Stimulated activated CD8-positive, alpha-beta memory T cell treated with anti-CD3 and anti-CD28 coated beads, Interleukin-7, amount 100 ng/mL, for 1 hour (primary cell): ENCODE measurements at places on chromosomes 11 and 22.

GRCh38 chr11:72267956-72268617 lies 24.1 kb upstream of the PHOX2A start:
- DNase-seq: no peak

DNA sequence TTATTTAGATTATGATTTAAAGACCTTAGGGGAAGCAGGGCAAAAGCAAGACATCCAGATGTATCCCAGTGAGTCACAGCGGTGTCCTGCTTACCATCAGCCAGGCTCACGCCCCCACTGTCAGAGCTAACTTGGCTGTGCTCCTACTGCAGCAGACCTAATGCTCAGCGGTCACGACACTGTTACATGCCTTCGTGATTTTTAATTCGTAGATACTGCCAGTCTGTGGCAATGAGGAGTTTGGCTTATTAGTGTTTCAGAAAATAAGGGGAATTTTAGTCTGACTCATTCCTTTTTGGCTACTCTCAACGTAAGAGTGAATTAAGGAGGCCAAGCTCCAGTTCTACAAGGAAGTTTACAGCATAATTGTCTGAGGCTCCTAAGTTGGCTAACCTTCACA lies 22.7 kb downstream of the EFCAB6 start:
- DNase-seq: no peak

DNA sequence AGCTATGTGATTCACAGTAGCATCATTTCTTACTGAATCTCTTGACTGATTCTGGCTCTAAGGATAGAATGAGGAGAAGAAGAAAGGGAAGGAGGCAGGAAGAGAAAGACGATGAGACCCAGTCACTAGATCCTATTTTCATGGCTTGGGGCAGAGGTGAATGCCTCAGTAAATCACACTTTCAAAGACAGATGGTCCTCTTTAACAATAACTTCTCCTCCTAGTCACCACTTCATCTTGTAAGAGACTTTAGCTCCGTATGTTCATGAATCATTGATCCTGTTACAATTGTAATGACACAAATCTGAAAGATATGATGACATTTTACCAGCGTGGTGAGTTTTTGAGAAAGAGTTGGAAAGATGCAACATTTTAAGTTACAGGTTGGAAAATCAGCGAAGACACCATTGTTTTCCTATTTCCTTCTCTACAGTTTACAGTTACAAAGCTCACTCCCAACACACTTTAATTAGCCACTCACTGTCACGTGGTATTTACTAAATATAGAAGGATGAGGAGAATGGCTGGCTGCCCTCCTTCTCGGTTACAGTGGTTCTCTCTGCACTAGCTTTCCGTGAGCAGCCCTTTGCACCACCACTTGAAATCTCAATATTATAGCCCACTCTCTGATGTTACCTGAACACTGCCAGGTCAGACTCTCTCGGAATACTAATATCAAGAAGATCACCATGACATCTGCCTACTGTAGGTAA lies 205.8 kb downstream of the CADM1 start:
- DNase-seq: no peak

DNA sequence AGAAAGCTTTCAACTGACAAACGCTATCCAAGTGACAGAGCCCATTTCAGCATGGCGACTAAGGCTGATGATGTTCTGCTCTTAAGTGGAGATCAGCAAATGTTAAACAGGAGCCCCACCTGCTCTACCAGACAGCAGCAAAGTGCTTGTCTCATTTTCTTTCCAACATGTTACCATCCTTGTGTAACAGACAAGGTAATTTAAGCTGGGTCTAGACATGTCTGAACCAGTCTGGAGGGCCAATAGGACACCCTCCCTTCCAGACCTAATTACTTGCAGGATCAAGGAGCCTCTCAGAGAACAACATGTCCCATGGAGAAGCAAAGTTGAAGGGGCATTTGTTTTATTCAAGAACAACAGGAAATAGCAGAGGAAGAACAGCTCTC lies 3.9 kb upstream of the LMO2 start:
- DNase-seq: no peak

GRCh38 chr11:123429336-123429735 lies 733 bp upstream of the GRAMD1B start:
- no peak for DNase-seq

DNA sequence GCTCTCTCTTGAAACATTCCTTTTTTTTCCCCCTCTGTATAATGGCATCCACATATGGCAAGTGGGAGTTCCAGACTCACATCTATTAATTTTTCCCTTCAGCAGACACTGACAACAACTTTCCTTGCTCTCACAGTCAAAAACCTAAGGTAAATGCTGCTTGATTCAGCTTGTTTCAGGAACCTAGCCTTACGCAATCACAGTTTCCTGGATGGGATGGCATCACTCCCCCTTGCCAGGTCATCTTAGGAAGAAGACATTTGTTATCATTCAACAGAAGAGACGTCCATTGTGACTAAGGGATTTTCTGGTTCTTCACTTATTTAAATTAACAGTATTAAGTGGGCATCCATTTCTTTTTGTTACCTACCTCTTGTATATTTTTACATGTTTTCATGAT lies 112.0 kb upstream of the PDGFD start:
- DNase-seq: no peak

- no peak for DNase-seq
These were observed 369 bp downstream of the DHCR7 start for GRCh38 chr11:71447791-71448256.

DNA sequence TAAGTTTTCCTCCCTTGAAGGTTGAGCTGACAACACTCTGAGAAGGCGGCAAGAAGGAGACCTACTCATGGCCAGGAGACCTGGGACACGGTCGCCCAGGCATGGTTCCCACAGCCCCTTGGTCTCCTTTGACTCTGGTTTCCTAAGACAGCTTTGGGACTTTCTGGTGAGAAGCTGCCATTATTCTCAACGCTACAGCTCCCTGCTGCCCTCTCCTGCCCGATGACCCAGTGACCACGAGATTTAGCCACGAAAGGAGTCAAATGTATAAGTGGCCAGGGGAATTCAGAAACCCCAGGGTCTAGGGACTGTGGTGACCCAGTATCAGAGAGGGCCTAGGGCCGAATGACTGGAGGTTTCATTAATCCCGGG lies 699 bp upstream of the SDF2L1 start:
- no peak for DNase-seq

GRCh38 chr11:109275931-109276330 lies 146.1 kb upstream of the C11orf87 start:
- no peak for DNase-seq

GRCh38 chr11:66546966-66547661 lies 411 bp downstream of the ACTN3 start:
- DNase-seq: no peak

- DNase-seq: no peak
These were observed 130.4 kb downstream of the ADAMTS15 start for GRCh38 chr11:130578738-130579368.

GRCh38 chr11:9210224-9210921 lies 54.8 kb downstream of the DENND5A start:
- no peak for DNase-seq

GRCh38 chr11:116366980-116367645 lies 405.7 kb downstream of the BUD13 start:
- no peak for DNase-seq

GRCh38 chr22:31520051-31520450 lies 23.7 kb downstream of the SFI1 start:
- DNase-seq: no peak

- no peak for DNase-seq
These were observed 723.0 kb downstream of the KCNA4 start for GRCh38 chr11:29293825-29294224.

DNA sequence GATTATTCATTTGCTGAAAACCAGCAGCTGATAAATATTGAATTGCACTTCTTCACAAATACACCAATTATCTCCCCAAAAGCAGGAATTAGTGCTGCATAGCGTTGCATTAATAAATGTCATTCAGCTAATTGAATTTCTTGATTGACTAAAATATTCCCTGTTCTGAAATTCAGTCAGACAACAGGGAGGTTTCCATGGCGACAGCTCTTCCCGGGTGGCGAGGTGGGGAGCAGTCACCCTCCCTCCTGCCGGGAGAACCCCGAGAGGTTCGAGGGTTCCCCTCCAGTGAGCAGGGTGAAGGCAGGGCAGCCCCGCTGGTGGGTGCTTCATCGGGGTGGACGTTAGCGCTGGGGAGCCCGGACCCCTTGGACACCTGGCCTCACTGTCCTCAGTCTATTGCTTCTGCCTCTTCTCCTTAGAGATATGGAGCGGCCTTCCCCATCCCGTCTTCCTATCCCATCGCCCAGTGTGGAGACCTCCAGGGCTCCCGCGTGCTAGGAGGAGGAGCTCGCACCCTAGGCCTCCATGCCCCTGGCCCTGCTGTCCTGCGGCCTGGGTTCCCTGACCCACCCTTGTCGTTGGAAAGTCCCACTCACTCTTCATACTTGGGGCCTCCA lies 983.5 kb downstream of the BRD1 start:
- no peak for DNase-seq

DNA sequence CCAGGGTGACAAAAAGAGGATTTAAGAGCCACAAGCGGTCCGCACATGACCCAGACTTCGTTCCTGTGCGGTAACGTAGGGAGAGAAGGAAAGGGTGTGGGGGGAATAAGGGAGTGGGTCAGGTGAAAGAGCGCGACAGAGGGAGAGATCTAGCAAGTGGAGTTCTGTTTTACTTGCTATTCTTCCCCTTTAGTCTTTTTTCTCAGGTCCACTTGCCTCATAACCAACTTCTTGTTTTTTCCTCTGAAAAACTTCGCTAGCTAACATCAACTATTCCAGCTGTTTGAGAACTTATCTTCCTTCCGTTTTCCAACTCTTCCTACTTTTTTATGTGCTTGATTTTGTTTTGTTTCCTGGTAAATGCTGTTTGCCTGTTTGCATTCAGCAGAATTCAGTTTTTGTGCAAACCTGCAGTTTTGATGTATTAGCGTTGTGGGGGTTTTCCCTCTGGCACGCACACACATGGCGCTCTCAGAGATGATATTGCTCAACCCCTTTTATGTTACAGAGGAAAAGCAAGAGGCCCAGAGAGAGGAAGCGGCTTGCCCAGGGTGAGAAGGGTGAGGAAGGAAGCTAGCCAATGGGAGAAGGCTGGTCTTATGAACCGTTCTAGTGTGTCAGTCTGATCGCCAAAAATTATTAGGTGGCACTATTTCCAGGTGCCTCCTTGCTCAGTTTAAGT lies 592 bp upstream of the CTSC start:
- no peak for DNase-seq

DNA sequence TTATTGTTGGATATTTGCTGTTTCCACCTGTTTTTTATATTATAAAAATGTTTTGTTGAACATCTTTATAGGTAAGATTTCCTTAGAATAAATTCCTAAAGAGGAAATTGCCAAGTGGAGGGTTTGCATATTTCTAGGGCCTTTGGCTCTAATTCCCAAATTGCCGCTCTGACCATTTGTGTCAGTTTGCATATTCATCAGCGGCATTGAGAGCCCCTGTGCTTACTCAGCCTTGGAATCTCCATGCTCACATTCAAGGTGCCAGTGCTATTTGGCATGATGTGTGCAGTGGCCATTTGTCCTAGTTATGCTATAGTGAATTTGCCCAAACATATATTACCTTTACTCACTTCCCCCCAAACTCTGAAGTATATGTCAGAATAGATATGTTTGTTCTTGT lies 25.5 kb downstream of the KREMEN1 start:
- DNase-seq: no peak

DNA sequence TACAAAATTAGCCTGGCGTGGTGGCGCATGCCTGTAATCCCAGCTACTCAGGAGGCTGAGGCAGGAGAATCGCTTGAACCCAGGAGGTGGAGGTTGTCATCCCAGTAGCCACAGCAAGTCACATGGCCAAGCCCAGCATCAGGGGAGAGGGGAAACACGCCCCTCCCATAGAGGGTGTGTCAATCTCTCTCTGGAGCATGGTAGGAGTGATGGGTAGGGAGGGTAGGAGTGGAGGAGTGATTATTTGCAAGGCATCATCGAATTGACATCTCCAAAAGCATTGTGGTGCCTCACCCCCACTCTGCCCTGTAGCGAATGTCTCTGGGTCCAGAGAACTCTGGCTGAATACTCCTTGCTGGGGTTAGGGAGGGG lies 6.1 kb upstream of the SSTR3 start:
- DNase-seq: no peak

DNA sequence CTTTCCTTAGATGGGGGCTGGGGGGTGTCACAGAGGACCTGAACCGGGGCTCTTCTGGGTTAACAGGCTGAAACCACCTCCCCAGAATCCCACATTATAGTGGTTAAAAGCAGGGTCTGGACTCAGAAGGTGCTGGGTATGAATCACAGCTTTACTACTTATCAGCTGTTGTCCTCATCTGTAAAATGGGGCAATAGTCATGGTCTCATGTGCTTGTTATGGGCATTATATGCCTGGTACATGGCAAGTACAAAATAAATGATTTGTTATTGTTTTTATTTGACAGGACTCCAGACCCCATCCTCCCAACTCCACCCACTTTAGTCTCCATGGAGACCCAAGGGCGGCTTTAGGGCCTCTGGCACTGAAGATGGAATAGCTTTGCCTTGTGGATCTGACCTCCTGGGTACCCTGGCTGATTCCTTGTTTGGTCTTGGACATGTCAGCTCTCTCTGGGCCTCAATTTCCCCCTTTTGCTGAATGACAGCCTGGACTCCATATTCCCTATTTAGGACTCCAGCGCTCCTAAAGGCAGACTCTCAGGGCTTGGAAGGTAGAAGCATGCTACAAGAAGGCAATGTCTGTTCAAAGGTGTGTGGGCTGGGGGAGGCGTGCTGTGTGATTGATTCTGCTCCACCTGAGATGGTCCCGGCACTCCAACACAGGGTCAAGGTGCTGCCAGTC lies 812 bp upstream of the SMTN start:
- DNase-seq: no peak

- no peak for DNase-seq
These were observed 48.2 kb downstream of the RTL6 start for GRCh38 chr22:44449683-44450425.

GRCh38 chr22:23673050-23673620 lies 17.7 kb upstream of the RGL4 start:
- DNase-seq: no peak

GRCh38 chr11:94910779-94911178 lies 62.6 kb downstream of the CWC15 start:
- DNase-seq: no peak

DNA sequence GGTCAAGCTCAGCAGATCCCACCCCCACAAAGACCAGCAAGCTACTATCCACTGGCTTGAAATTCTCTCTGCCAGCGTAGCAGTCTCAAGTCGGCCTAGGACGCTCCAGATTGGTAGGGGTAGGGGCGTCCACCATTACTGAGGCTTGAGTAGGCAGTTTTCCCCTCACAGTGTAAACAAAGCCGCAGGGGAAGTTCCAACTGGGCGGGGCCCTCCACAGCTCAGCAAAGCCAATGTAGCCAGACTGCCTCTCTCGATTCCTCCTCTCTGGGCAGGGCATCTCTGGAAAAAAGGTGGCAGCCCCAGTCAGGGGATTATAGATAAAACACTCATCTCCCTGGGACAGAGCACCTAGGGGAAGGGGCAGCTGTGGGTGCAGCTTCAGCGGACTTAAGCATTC lies 1064.9 kb upstream of the TENM4 start:
- no peak for DNase-seq

DNA sequence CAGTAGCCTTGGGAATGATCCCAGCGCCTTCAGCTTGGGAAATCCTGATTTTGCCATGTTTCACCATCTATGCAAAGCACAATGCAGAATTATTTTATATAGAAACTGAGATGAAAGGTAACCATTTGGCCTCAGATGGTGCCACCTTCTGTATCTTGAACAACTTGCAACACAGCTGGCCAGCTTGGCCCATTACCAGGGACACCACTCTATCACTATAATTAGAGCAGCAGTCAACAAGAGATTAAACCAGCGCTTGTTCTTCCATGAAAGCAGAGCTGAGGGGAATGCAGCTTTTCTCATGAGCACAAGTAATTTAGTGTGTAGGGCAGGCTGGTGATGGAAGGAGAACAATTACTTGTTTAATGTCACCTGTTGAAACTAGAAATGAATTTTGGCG lies 6.7 kb upstream of the ZDHHC13 start:
- DNase-seq: no peak

- no peak for DNase-seq
These were observed 70.5 kb downstream of the RPUSD4 start for GRCh38 chr11:126140926-126141280.
